ENCODE measurements at places on chromosomes 12 and 14. TPM values are rescaled to one million over a fixed set of nuclear protein-coding genes. Genes with fewer than 3 reads are reported as not detected.

DNA sequence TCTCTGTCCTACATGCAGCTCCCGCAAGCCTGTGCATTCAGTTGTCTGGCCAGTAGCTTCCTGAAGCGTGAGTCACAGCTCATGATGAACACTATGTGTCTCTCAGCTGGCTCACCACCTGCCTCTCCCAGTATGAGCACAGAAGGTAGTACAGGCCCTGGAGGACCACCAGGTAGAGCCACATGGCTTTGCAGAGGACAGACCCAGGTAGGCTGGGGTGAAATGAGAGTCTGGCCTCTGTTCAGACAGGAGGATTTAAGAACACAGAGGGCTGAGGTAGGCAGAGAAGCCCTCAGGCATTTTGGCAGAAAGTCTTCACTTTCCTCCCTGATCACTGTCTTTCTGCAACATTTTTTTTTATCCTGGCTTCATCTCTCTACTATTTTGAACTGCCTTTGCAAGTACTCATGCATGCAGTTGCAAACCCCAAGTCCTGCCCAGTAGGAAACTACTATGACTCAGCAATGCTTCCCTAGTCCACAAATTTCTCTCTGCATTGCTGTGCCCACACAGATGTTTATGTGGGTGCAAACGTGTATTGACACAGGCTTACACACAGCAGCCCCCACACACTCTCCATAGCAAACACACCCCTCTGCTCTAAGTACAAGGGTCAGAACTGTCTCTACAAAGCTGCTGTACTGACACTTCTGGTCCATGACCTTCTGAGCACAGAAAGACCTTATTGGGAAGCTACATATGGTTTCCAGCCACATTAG, 7.2 kb upstream of the SDR9C7 start:
- H3K36me3 ChIP-seq: no peaks in the 10 kb centered on the region
- H3K4me3 ChIP-seq: no peak overlapping the region
- H3K27ac ChIP-seq: no peak overlapping the region
- no peak for DNase-seq
- H3K4me1 ChIP-seq: peaks cover 5% of the 10 kb centered on the region

GRCh38 chr12:117046011-117046369, 53.2 kb downstream of the TESC start:
- H3K4me3 ChIP-seq: no peak overlapping the region
- H3K36me3 ChIP-seq: peaks cover 3% of the 10 kb centered on the region

Gene KCNH5
- total RNA-seq: not detected

Gene HOXC5
- not detected for total RNA-seq

DNA sequence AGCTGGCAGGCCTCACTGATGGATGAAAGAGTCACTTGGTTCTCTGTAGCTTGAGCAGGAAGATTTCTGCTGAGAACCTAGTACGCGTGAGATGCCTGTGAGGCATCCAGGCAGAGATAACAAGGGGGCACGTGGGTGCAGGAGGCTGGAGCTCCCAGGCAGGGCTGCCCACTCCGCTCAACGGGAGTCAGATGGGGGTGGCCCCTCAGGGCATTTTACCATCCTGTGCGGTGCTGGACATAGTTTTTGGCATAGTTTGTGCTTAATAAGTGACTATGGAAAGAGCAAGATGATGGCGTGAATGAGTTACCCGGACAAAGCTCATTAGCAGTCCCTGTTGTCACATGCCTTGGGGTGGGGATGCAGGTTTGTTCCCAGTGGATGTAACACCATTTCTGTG, 182.8 kb downstream of the TSPAN9 start:
- no peak overlapping the region for H3K4me3 ChIP-seq
- H3K27ac ChIP-seq: no peak overlapping the region
- no peak for DNase-seq
- H3K27me3 ChIP-seq: no peaks in the 10 kb centered on the region

DNA sequence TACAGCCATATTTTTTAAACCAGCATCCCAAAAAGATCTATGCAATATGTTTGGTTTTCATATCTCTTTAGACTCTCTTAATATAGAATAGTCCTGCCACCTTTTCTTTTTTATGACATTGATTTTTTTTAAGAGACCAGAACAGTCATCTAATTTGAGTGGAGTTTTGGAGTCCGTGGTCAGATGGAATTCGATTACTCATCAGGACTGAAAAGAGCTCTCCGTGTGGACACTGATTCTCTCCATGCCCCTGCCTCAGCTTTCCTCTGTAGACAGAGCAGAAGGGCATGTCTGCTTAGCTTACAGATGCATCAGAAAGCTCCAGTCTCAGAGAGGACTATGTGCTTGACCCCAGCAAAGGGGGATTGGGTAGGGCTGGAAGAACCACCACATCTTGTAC, 27.8 kb downstream of the SMCO2 start:
- peak overlapping the region; percentile 18 for H3K27ac ChIP-seq
- no peaks in the 10 kb centered on the region for H3K27me3 ChIP-seq
- peaks cover 43% of the 10 kb centered on the region for H3K36me3 ChIP-seq
- DNase-seq: no peak

DNA sequence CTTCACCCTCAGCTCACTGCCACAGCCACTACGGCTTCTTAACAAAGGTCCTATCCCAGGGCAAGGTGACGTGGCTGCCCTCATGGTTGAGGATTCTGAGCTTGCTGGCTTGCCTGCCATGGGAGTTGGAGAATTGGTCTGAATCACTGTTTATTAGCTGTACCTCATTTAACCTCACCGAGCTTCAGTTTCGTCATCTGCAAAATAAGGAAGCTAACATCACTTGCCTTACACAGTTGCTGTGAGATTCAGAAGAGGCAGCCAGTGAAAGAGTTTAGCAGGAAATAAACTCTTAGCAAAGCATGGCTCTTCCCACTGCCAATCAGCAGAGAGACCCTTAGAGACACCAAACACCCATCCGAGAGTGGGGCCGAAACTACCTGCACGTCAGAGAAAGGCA, 90.1 kb upstream of the KCNA1 start:
- peaks cover 17% of the 10 kb centered on the region for H3K27me3 ChIP-seq
- peaks cover 19% of the 10 kb centered on the region for H3K36me3 ChIP-seq
- no peak overlapping the region for H3K4me3 ChIP-seq
- no peak for DNase-seq
- no peak overlapping the region for H3K27ac ChIP-seq

- no peak for DNase-seq
- H3K36me3 ChIP-seq: no peaks in the 10 kb centered on the region
- no peaks in the 10 kb centered on the region for H3K4me1 ChIP-seq
- H3K4me3 ChIP-seq: no peak overlapping the region
These were observed 140.6 kb upstream of the PELI2 start for GRCh38 chr14:55977392-55978150.

Gene SOAT2
- total RNA-seq: 10.4 TPM

DNA sequence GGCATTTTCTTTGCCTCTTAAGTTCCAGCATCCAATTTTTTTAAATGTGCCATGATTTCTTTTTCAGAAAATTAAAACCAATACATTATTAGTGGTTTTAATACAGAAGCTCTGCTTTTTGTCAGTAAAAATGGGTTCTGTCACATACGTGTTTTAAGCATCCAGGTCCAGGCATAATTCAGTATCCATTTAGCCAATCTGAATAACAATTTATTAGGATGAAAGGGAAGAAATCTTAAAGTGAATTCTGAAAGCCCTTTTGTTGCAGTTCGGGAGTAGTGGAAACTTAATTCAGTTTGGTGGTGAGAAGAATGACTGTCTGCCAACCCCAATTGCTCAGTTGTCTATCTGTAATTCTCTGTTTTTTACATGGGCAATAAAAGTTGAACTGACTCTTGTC, 7.2 kb downstream of the XPOT start:
- no peak for DNase-seq
- H3K36me3 ChIP-seq: peaks cover 22% of the 10 kb centered on the region
- H3K27me3 ChIP-seq: no peaks in the 10 kb centered on the region
- peaks cover 21% of the 10 kb centered on the region for H3K4me1 ChIP-seq

DNA sequence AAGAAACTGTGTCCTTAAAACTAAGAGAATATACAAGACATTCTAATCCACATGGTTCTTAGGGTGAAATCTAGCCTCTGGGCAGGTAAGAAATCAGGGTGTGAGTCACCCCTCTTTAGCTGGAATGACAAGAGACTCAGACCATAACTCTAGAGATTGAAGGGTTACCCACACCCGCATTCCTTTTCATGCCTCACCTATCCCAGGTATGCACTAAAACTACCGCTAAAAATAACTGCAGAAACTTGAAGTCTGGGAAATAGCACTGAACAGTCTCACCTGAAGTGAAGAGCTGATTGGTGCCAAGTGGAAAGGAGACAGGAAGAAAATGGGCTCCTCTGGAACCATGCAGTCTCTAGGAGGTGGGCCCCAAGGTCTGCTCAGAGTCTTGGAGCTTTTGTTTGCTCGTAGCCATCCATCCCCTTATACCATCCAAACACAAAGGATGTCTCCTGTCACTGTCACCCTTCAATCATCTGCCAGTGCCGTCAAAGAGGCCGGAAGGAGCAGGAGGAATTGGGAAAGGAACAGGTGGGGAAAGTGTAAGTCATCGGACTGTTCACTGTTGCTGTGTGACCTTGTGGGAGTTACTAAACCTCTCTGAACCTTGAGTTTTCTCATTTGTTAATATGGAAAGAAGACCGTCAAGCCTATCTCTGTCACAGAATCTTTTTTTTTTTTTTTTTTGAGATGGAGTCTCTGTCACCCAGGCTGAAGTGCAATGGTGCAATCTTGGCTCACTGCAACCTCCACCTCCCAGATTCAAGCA, 22.4 kb downstream of the DDX47 start:
- no peak for DNase-seq
- peaks cover 5% of the 10 kb centered on the region for H3K4me1 ChIP-seq
- H3K27ac ChIP-seq: no peak overlapping the region
- no peak overlapping the region for H3K4me3 ChIP-seq
- peaks cover 24% of the 10 kb centered on the region for H3K36me3 ChIP-seq

Gene OAS2
- 244 TPM for total RNA-seq

GRCh38 chr12:87931812-87932211, 97.4 kb downstream of the C12orf50 start:
- no peaks in the 10 kb centered on the region for H3K36me3 ChIP-seq
- no peaks in the 10 kb centered on the region for H3K27me3 ChIP-seq
- no peak overlapping the region for H3K4me3 ChIP-seq
- no peaks in the 10 kb centered on the region for H3K4me1 ChIP-seq
- H3K27ac ChIP-seq: no peak overlapping the region

Gene GPRC5D
- not detected for total RNA-seq

- H3K36me3 ChIP-seq: peaks cover 4% of the 10 kb centered on the region
- H3K4me3 ChIP-seq: no peak overlapping the region
- no peak for DNase-seq
- H3K27me3 ChIP-seq: no peaks in the 10 kb centered on the region
- H3K4me1 ChIP-seq: no peaks in the 10 kb centered on the region
These were observed 94.1 kb downstream of the SLC25A47 start for GRCh38 chr14:100416921-100417860.

Gene EMP1
- 7.3 TPM for total RNA-seq

GRCh38 chr12:1932264-1932777, 13.9 kb upstream of the CACNA2D4 start:
- H3K27ac ChIP-seq: peak overlapping the region; percentile 28
- no peaks in the 10 kb centered on the region for H3K36me3 ChIP-seq
- peaks cover 2% of the 10 kb centered on the region for H3K27me3 ChIP-seq
- H3K4me1 ChIP-seq: peaks cover 4% of the 10 kb centered on the region

DNA sequence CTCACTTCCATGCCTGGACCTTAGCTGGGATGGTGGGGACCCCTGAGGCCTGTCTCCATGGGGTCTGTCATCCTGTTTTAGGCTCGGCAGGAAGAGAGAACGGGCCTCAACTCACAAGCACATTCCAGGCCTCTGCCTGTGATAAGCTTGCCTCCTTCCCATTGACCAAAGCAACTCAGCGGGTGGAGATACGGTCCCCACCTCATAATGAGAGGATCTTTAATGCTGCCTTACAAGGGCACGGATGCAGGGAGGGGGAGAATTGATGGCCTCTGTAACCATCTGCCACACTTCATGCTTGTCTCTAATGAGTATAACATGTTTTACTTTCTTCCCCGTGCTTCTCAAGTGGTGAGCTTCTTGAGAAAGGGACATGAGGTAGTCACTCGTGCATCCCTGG, 50.0 kb downstream of the GLT1D1 start:
- peaks cover 5% of the 10 kb centered on the region for H3K27me3 ChIP-seq
- H3K27ac ChIP-seq: peak overlapping the region; percentile 73
- no peak for DNase-seq
- no peaks in the 10 kb centered on the region for H3K36me3 ChIP-seq

Gene FKBP4
- 62.3 TPM for total RNA-seq

DNA sequence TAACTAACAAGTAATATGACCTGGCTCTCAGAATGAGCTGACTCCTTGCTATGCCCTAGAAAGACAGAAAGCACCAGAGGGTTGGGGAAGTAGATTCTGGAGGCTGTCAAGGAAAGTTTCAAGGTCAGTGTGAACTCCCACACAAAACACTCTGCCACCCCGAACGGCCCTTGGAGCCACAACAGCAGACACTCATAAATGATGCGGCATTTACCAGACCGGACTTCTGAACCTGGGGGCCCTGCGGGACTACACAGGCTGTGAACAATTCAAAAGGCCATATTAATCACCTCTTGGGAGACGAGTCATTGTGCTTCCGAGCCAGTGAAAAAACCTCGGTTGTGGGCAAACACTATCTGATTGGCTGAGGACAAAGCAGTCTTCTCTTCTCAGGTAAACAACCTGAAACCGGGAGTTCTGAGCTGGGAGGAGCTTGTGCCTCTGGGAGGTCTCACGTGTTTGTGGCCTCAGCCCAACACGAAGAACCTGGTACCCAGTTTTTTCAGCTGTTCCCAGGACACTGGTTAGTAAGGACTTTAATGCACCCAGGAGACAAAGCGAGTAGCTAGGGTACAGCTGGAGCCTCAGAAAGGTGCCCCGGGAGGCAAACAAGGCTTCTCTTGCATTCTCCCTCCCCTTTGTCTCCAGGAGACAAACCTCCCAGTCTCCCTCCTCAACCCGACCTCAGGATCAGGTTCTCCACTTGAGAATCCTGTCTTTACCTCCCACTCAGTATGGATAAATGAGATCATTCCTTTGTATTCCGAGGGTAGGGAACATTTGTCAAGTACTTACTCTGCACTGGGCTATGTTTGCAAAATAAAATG, 35.3 kb downstream of the VWF start:
- no peak for DNase-seq
- H3K4me3 ChIP-seq: no peak overlapping the region
- peaks cover 3% of the 10 kb centered on the region for H3K27me3 ChIP-seq

DNA sequence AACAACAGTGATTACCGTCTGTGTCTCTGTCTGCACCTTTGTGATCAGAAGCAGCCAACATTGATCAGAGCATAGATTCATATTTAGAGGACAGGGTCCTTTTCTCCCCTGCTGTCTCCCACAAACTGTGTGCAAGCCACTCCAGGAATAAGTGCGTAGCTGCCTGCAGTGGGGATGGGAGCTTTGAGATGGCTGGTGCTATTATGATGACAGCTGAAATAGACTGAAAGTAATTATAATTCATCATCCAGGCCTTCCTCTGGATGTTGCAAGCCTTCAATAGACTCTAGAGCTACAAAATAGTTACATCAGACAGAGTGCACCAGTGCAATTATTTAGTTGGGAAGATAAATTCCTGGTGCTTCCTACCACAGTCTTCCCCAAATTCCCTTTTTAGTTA, 68.1 kb downstream of the BORCS5 start:
- H3K27me3 ChIP-seq: no peaks in the 10 kb centered on the region
- no peak for DNase-seq
- no peak overlapping the region for H3K27ac ChIP-seq
- peaks cover 50% of the 10 kb centered on the region for H3K36me3 ChIP-seq
